ENCODE measurements at places on chromosomes 3 and 15.

- ATAC-seq = no peak
These were observed 36.5 kb downstream of the ANAPC13 start for GRCh38 chr3:134449277-134449676.

DNA sequence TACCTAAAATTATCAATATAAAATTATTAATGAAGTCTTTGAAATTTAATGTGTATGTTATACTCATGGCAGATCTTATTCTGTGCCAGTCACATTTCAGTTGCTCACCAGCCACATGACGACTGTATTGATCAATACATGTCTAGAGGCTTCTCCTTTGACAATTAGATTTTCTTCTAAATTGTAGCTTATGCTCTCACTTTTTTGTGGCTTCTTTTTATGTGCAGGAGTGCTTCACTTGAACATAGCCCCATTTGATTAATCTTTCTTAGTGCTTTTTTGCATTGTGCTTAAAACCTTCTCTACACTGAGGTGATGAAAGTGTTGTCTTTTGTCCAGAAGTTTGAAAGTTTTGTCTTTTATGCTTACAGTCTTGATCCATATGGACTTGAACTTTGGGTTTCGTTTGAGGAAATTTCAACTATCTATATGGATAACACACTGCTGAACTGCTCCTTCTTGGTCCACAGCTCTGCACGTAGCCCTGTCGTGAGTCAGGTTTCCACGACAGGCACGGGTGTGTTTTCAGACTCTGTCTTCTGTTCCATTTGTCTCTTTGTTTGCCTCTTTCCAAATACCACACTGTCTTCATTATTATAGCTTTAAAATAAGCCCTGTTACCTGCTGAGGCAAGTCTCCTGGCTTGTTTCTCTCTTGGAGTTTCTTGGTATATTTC lies 393.9 kb upstream of the CFAP20DC start:
- peak; percentile 59 for ATAC-seq

DNA sequence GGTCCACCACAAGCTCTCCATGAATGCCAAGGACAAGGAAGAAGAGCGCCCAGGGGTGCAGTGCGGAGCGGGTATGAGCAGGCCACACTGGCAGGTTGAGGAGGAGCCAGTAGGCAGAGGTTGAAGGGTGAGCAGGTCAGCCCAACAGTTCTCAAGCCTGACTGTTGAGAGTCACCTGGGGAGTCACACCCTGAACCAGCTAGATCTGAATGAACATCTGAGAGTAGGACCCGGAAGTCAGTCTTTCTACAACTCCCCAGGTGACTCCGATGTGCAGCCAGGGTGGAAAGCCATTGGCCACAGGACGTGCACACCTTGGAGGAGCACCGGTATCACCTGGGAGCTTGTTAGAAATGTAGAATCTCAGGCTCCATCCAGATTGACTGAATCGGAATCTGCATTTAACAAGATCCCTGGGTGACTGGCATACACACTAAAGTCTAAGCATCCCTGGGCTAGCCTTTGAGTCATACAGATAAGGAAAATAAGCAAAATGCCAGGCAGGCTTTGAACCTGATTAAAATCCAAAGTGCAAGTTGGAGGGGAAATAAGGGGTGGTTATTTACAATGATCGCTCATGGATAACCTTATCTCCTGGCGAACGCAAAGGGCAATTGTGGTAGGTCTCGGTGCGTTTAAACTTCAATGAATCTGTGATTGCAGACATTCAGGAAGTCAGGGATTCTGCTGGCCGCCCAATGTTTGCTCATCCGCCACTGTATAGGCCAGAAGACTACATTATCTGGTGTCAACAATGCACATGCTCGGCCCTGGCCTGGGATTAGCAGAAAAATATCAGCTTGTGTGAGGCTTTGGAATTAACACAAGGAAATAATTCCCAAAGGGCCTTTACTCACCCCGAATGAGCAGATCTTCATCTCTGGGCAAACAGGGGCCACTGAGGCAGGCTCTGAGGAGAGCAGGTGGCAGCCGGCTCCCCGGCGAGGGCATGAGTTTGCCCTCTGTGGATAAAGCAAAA lies 11.7 kb upstream of the LYZL4 start:
- ATAC-seq = no peak

- ATAC-seq = no peak
These were observed 42.0 kb upstream of the GNB4 start for GRCh38 chr3:179493260-179493659.

- ATAC-seq = no peak
These were observed 5.0 kb downstream of the CISH start for GRCh38 chr3:50606596-50606995.

GRCh38 chr3:155646128-155646527 lies 98.7 kb downstream of the PLCH1 start:
- ATAC-seq = no peak

GRCh38 chr15:77800305-77800704 lies 167.6 kb upstream of the LINGO1 start:
- no peak for ATAC-seq

DNA sequence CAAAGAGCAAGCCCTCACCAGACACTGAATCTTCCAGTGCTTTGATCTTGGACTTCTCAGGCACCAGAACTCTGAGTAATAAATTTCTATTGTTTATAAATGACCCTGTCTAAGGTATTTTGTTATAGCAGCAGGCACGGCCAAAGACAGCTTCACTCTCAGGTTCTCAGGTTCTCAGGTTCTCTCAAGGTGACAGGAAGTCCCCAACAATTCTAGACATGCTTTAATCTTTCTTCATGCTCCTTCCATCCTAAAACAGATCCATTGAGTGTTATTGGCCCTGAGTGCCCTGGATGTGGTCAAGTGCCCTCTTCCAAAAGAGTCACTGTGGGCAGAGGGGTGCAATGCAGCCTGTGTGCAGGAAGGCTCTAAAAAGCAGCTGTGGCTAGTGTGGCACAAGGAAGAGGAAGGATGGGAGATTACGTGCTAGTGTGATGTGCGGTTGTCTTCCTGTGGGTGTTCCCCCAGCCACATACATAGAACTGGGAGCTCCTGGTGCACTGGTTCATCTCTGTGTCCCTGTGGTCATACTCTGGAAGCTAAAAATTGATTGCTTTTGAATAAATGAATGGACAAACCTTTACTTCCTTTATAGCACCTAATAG lies 11.0 kb upstream of the RAB7A start:
- peak; percentile 98 for ATAC-seq

- no peak for ATAC-seq
These were observed 7.6 kb upstream of the SEMA7A start for GRCh38 chr15:74441248-74441941.

GRCh38 chr3:143421556-143421955 lies 302.0 kb downstream of the CHST2 start:
- ATAC-seq = no peak

DNA sequence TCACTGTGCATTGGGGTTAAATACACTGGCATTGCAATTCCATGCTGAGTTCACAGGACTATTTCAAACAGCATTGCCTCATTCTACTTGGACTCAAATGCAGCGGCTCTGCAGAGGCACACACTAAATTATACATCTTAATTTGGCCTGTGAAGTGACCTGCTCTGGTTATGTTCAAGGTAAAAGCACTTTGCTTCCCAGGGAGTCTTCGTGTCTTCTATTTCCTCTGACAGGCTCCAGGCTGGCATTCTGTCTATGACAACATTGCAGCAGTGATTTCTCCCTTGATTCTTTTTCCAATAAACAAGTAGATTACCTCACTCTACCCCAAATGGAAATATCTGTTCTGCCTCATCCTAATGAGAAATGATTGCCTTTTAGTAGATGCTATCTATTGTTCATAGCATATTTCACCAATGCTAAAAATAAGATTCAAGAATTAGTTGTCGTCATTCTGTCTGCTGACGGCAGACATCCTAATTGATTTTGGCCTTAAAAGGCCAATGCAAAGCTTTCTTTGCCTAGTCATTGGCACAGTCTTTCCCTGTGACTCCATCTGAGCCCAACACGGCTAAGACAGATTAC lies 33.8 kb downstream of the FMN1 start:
- ATAC-seq = no peak

GRCh38 chr3:51928438-51928837 lies 13.3 kb downstream of the RRP9 start:
- no peak for ATAC-seq

DNA sequence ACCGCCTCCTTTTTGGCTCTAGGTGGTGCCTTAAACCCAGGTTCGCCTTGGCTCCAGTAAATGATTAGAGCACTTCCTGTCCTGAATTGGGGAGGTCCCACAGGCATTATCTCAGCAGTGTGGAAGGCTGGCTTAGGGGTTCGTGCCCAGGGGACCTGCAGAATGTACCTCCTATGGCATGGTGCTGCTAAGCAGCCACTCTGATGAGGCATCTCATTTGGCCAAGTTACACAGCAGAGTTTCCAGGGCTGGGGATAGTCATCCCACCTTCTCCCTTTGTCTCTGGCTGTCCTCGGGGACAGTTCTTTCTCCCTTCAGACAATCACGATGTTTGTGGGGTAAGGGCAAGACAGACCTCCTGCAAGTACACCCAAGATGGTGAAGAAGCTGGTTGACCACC lies 371.2 kb downstream of the VPS13C start:
- ATAC-seq = no peak

- no peak for ATAC-seq
These were observed 84.8 kb downstream of the COL6A5 start for GRCh38 chr3:130430266-130430665.

DNA sequence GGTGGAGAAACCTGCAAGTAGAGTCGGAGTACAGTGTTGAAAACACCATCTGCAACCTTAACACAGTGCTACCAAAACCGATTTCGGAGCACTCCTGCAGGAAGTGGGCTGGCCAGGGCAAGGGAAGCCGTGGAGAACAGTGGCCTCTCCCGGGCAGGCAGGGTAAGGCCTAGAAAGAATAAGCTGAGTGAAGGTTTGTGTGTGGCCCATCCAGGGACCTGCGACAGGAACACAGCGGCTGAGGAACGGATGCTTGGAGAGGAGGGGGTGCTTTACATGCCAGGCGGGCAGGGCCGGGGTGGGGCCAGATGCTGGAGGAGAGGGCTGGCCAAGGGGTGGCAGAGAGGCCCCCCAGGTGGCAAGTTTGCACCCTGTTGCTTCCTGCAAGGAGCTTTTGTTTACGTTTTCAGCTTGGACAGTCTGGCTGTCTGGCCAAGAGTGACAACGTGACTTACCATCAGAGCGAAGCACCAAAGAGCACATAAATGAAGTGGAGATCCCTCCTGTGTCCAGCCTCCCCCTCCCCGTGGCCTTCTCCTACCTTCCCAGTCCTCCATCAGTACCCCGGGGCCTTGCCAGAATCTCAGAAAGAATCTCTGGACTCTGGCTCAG lies 156.5 kb downstream of the PGPEP1L start:
- peak; percentile 57 for ATAC-seq

DNA sequence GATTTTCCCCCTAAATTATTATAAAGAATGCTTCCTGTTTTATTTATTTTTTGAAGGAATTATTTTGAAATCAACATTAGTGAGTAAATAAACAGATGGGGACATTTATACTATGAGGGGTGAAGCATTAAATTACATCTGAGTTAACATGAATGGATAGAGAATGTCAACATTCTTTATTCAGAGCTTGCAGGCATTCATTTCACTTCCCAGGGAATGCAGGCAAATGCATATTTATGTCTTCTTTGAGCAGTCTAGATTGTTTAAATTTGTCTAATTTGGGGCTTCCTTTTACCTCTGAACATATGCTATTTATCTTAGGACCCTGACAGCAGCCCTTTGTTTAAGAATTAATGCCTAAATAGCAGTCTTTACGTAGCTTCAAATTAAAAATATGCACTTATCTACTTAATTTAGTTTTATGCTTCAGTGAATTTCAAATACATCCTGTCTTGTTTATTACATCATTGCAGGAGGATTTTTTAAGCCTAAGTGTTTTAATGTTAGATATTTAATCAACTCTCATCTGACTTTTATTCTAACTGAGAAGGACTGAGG lies 630.5 kb upstream of the LMCD1 start:
- ATAC-seq = no peak

GRCh38 chr15:65067645-65068402 lies at the start of gene RASL12:
Gene RASL12 (minus strand): TSS chr15:65067991. CDS start chr15:65067835, 156 bp downstream.
- ATAC-seq = no peak

- no peak for ATAC-seq
These were observed 22.6 kb downstream of the TSPAN3 start for GRCh38 chr15:77048135-77048876.

GRCh38 chr3:42756681-42757213 lies 16.3 kb downstream of the CCDC13 start:
- ATAC-seq = no peak

DNA sequence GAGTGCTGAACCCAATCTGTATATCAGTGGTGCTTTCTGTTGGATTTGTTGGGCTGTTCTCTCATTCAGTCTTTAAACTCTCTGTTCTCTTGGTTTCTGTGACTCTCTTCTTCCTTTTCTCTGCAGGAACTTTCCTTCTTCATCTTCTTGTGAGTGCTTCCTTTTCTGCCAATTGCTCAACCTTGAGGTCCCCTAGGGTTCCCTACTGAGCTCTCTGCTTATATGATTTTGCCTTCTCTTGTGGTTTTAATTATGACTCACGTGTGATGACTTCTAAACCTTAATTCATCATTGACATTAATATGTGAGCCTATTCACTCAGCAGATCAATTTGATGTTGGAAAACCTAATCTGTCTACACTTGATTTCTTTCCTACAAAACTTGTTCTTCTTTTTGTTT lies 39.4 kb downstream of the MOBP start:
- no peak for ATAC-seq

- ATAC-seq = peak; percentile 49
These were observed 220.5 kb downstream of the FAM43A start for GRCh38 chr3:194906229-194906629.

DNA sequence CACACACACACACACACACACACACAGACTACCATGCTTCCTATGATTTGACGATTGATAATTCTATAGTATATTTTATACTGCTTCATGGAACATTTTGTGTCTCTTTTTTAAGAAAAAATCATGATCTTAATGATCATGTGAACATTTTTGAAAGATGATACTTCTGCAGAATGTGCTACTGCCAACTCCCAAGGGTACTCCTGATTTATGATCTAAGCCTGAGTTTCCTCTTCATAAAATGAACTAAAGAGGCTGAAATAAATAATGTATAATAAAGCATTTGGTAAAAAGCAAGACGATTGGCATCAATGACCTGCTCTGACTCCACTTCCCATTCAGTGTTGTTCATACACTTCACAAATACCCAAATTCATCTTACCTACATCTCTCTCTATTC lies 333.8 kb upstream of the RBMS3 start:
- no peak for ATAC-seq

DNA sequence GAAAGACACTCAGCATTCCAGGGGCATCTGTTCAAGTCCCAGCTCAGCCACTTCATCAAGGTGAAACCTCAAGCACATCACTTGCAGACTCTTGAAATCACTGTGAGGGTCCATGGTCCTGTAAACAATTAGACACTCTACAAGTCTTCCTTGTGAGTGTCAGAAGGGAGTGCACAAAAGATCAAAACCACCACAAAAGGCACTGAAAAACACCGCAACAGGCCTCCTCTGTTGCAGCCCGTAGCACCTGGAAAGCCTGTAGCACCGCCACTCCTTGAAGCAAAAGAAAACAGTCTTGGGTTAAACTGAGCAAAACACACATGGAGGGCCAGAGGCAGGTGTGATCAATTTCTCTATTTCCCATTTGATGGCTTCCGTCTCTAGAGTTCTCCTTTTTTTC lies 63.8 kb upstream of the SNRK start:
- no peak for ATAC-seq

DNA sequence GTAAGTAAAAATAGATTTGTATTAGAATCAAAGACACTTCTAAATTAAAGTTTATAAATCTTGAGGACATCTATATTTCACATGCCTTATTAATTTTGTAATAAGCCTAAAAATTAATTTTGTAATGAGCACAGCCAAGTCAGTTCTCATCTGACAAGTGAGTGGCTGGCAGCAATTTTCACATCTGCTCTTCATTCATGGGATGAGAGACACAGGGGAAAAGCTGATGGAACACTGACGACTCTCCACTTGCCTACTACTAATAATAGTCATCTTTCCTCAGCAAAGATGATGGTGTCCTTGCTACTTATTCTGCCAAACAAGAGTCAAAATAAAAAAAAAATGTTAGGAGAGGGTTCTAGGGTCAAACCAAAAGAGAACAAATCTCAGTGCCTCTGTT lies 14.4 kb upstream of the CMSS1 start:
- ATAC-seq = no peak

Data from activated T-helper 17 cell treated with anti-CD3 and anti-CD28 coated beads, Interleukin-2, amount 50 U/mL, for 72 hours (primary cell).